Stimulated activated CD8-positive, alpha-beta memory T cell treated with anti-CD3 and anti-CD28 coated beads, Interleukin-7, amount 100 ng/mL, for 24 hours (primary cell): ENCODE measurements at places on chromosomes 11 and 22.

GRCh38 chr22:45886540-45886939 lies 90.4 kb downstream of the WNT7B start:
- no peak for DNase-seq

GRCh38 chr22:28759861-28760560 lies 12.5 kb upstream of the CCDC117 start:
- no peak for DNase-seq

GRCh38 chr11:40178470-40178869 lies 1281.0 kb downstream of the LRRC4C start:
- no peak for DNase-seq

GRCh38 chr22:49574881-49575702 lies 252.6 kb downstream of the BRD1 start:
- no peak for DNase-seq
